ENCODE measurements at places on chromosomes 5 and 9. TPM values are rescaled to one million over a fixed set of nuclear protein-coding genes. Genes with fewer than 3 reads are reported as not detected.

The DRD1 gene
- total RNA-seq = not detected

DNA sequence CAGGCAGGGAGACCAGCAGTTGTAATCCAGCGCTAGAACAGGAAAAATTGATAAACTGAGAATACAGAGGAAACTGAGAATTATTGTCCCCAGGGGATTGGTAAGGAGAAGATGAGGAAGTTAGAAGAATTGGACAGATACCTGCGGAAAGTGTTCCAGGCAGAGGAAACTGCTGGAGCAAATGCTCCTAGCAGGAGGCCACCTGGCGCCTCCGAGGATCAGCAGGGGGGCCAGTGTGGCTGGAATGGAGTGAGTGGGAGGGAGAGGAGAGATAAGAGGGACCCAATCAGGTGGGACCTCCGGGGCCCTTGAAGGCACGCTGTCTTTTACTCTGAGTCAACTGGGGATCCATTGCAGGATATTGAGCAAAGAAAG lies 695 bp upstream of the ANXA6 start:
- DNase-seq = no peak

The PSAT1 gene
- 0.27 TPM for total RNA-seq

The LEAP2 gene
- total RNA-seq = 0.81 TPM
